ENCODE measurements at places on chromosomes 4 and X. TPM values are rescaled to one million over a fixed set of nuclear protein-coding genes. Genes with fewer than 3 reads are reported as not detected.

The ARMCX4 gene
- total RNA-seq = 11.6 TPM

The SLIT2 gene
- 56.9 TPM for total RNA-seq

The TMEM154 gene
- 6.7 TPM for total RNA-seq

The ZAR1 gene
- total RNA-seq = 0.23 TPM

The SULT1E1 gene
- total RNA-seq = 12.0 TPM

The PDZD4 gene
- 2.3 TPM for total RNA-seq

The TEC gene
- 5.8 TPM for total RNA-seq

The L1CAM gene
- total RNA-seq = 0.55 TPM

The S100P gene
- 85.0 TPM for total RNA-seq

The FAAH2 gene
- total RNA-seq = 5.0 TPM

The F8A3 gene
- total RNA-seq = 9.0 TPM

The DSPP gene
- not detected for total RNA-seq

The TKTL2 gene
- not detected for total RNA-seq

The TAF7L gene
- total RNA-seq = not detected

The TRPC5OS gene
- not detected for total RNA-seq

The MAGED4 gene
- 18.3 TPM for total RNA-seq

The HSFX3 gene
- total RNA-seq = not detected

The F9 gene
- total RNA-seq = not detected

The CYTL1 gene
- total RNA-seq = 0.73 TPM

The USP17L18 gene
- total RNA-seq = not detected

The CT45A1 gene
- not detected for total RNA-seq

The PCDH18 gene
- total RNA-seq = 12.1 TPM

The GPR34 gene
- 18.7 TPM for total RNA-seq

The MAB21L2 gene
- not detected for total RNA-seq

The XAGE2 gene
- 3.1 TPM for total RNA-seq

The PPP1R2C gene
- total RNA-seq = not detected

Data from left lung (tissue), 14 donors.